ENCODE measurements at places on chromosomes 11 and 22.

DNA sequence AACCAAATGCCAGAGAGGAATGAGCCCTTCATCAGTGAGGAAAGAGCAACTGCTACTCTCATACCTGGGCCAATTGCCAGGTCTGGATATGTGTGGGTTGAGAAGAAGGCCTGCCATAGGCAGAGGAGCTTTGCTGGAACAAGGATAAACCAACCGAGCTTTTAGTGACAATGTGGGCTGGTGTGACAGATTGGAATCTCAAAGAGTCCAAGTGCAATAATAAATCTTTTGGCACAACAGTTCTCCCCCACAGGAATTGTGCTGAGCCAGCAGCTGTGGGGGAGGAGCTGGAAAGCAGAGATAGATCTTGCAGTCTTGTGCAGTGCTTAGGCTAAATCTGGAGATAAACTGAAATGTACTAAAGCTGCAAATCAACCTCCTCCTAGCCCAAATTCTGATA, 79.4 kb upstream of the ISX start:
- H3K4me3 ChIP-seq: no peak overlapping the region
- H3K27ac ChIP-seq: no peak overlapping the region
- no peaks in the 10 kb centered on the region for H3K27me3 ChIP-seq
- DNase-seq: no peak
- no peaks in the 10 kb centered on the region for H3K36me3 ChIP-seq

GRCh38 chr11:57499413-57499982, 16.0 kb downstream of the SLC43A1 start:
- H3K4me3 ChIP-seq: peak overlapping the region; percentile 1
- no peaks in the 10 kb centered on the region for H3K36me3 ChIP-seq
- H3K4me1 ChIP-seq: peaks cover 19% of the 10 kb centered on the region
- peak overlapping the region; percentile 56 for H3K27ac ChIP-seq
- no peaks in the 10 kb centered on the region for H3K27me3 ChIP-seq
- peak; percentile 98 for DNase-seq

GRCh38 chr11:123253911-123254310, 58.9 kb upstream of the CLMP start:
- H3K4me3 ChIP-seq: no peak overlapping the region
- peaks cover 5% of the 10 kb centered on the region for H3K4me1 ChIP-seq
- no peaks in the 10 kb centered on the region for H3K36me3 ChIP-seq

DNA sequence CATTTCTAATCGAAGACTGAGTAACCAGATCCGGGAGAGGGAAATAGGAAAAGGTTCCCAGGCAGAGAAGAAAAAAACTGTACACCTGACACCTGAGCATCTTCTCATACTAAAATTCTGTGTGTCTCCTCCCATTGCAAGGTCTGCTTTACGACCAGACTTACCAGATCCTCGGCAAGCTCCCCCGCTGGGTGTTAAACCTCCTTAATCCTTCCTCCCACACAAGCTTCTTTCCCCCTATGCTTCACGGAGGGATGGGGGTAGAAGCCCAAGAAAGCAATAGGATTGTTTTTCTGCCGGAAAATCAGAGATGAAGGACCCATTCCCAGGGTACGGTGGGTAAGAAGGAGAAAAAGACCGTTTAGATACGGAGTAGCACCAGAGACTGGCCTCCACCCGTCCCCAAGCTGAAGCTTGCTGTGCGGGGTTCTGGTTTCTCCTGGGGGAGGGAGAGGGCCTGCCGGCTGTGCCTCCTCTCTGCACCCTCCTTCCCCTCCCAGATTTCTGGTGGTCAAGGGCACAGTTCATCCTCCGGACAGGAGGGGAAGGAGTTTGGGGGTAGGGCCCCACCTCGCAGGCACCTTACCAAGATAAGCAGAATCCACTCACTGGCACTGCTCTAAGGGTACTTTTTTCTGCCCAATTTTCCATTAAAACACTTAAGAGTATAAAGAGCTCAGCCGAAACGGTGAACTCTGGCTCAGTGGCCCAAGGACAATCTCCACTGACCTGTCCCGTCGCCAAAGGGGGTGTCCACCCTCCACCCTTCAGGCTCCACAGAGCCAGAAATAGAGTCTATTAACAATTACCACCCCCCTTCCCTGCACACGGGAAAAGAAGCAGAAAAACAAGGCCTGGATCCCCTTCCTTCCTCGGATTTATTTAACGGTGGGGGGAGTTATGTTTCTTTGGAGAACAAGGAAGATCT, 1.2 kb downstream of the TOB2 start:
- no peaks in the 10 kb centered on the region for H3K27me3 ChIP-seq
- peak overlapping the region; percentile 96 for H3K27ac ChIP-seq
- peak; percentile 32 for DNase-seq
- peak overlapping the region; percentile 96 for H3K4me3 ChIP-seq

Measured in testis (tissue), 5 donors.